Activated naive CD4-positive, alpha-beta T cell treated with anti-CD3 and anti-CD28 coated beads for 36 hours (primary cell): ENCODE measurements at places on chromosomes 2 and 18.
A peak's percentile ranks its signal among the peaks of the same experiment; 100 is the strongest.

GRCh38 chr2:157735532-157735931 is 106.9 kb upstream of the ACVR1C start:
- no peak for DNase-seq

DNA sequence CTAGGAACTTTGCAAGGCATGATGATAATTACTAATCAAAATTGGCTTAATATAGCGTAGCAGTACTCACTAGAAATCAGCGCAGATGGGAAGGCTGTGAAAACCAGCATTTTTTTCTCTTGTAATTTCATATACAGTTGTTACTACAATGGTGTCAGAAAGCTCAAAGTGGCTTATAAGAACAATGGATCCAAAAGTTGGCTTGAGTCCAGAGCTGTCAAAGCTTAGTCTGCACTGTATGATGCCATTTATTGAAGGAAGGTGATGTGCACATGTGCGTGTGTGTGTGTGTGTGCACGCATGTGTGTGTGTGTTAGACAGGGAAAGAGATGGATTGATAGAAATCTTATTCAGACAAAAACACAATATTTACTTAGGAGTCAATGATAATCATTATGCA is 341.3 kb downstream of the TGIF1 start:
- no peak for DNase-seq

DNA sequence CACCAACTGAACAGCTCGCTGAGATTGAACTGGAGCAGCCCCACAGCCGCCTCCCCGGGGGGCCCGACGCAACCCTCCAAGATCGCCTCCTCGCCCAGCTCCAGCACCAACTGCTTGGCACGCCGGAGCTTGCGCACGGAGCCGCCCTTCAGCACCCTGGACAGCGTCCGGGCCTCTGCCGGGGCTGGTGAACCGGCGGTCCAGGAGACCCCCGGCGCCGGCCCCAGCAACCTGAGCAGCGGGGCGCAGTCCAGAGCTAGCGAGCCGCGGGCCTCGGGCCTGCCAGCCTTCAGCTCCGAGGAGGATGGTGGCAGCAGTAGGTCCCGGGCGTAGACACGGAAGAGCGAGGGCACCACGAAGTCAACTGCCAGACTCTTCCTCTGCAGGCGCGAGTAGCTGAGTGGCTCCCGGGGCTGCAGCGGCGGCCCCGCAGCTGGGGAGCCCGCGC is 1.2 kb downstream of the ALK start:
- peak; percentile 65 for DNase-seq

DNA sequence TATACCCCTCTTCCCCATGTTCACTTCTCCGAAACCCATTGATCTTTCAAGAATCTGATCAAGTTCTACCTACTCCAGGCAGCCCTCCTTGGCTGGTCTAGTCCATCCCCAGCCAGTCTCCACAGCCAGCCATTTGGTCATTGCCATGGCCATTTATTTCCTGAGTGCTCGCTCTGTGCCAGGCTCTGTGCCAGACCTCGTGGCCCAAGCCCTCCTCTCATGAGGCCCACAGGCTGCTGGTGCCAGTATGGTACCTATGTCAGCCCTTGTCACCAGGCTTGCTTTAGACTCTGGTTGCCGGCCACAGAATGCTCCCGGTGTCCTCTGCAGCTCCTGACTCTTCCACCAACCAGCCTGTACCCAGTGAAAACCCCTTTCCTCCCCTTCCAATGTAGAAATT is 78.8 kb downstream of the CELF4 start:
- no peak for DNase-seq

DNA sequence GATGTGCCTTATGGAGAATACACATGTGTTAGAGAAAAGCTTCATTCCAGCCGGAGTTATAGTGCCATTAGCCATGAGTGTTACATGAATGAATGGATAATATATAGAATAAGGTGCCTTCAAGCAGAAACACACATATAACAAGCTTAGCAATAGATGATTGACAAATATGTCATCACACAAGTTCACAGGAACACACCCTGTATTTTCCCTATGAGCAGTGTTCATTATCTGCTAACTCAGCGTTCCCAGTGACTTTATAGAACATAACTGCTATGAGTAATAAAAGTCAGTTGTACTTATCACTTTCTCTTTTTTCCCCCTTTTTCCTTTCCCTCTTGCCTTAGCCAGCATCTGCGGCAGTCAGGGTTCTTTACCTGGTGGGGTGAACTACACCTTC is 65.1 kb downstream of the TIMM21 start:
- DNase-seq, result no peak

- no peak for DNase-seq
Observed at GRCh38 chr18:57976230-57976773, 67.7 kb upstream of the NEDD4L start.

- no peak for DNase-seq
Observed at GRCh38 chr2:98556344-98557033, 51.8 kb downstream of the COA5 start.

DNA sequence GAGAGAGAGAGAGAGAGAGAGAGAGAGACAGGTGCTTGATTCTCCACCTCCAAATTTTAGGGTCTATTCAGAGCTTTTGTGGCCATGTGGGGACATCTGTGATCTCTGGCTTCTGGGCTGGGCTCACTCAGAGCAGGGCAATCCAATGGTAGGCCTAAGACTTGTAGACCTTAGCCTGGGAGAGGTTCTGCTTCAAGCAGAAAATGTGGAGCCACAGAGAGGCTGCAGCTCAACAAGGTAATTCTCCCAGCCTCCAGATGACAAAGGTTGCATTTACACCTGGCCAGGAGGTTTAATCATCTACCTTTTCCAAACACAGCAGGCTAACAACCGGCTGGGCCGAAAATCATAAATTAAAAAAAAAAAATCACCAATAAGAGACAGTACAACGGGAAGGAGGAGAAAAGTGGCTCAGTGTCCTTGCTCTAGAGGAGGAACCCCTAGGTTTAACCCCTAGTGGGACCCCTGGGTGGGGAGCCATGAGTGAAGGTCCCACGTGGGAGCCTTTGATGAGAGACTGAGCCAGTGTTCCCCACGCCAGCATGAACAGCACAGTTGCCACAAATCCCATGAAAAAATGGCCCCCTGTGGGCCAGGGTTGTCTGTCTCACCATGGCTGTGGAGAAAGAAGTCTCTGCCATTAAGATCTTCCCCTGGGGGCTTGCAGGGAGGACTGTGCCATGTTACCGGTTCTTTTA is 124.0 kb upstream of the GATA6 start:
- DNase-seq, result no peak

- no peak for DNase-seq
Observed at GRCh38 chr18:78241535-78242253, 737.9 kb upstream of the SALL3 start.
